Stimulated activated CD8-positive, alpha-beta memory T cell treated with anti-CD3 and anti-CD28 coated beads, Interleukin-15, amount 100 ng/mL, for 4 hours (primary cell): ENCODE measurements at places on chromosomes 1 and 21.

DNA sequence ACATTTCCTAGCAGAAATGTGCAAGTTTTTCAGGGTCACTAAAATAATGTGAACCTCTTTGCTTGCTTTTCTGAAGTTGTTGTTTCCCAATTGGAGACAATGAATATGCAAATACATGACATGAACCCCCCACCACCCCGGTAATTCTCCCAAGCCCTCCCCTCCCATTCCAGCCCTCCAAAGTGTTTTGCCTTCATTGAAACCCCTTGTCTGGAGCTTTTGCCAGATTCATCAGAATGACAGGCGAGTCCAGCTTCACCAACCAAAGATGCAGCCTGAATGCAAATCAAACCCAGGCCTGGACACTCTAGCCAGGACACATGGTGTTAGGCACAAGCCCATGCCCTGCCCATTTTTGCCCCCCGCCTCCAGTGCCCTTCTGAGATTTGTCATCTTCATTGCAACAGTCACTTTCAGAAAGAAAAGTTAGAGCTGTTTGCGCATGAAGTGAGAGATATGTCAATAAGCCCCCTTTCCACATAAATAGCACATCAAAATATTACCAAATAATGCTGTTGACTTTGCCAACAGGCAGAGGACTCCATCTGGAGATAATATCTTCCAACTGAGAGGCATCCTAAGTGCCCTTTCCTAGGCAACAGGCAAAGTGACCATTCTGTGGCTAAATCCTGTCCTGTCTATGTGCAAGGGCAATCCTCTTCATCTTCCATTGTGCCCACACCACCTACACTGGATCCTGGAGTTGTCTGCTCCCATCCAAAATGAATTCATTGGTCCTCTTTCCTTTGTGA, 145.6 kb upstream of the NFIA start:
- no peak for DNase-seq

DNA sequence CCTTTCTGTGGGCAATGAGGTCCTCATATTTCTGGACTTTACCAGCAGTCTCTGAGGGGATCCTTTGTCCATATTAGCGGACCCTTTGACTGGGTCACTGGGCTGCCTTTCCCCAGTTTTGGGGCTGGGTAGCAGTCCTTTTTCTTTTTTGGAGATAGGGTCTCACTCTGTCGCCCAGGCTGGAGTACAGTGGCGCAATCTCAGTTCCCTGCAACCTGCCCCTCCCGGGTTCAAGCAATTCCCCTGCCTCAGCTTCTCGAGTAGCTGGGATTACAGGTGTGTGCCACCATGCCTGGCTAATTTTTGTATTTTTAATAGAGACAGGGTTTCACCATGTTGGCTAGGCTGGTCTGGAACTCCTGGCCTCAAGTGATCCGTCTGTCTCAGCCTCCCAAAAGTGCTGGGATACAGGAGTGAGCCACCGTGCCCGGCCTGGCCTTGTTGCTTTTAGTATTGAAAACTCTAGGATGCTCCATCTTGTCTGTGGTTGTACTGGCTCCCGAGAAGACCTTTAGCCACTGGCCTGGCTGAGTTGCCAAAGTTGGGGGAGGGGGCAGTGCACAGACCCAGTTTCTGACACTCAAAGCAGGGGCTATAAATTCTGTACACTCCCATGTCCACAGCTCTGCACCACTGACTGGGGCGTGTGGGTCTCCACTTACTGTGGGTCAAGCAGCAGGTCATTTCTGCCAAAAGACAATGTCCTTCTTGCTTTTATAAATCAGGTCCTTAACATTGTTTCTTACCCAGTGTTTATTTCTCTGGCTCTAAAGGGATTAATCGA, 33.1 kb downstream of the MAN1C1 start:
- DNase-seq = no peak

DNA sequence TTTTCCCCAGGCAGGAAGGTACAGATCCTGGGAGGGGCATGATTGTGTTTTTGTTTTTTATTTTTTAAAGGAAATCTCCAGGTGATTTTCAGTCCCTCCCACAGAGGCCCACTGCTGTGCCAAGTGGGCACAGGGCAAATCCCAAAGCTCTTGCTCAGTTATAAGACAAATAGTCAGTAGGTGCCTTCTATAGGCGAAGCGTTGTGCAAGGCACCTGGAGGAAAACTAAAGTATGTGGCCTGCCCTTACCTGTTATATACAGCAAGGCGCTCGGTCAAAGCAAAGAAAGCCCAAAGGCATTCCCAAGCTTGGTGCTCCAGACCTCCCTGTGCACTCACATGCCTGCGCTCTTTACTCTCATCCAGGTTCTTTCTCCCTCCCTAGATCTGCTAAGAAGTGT, 81.0 kb downstream of the KCNJ15 start:
- DNase-seq = no peak

DNA sequence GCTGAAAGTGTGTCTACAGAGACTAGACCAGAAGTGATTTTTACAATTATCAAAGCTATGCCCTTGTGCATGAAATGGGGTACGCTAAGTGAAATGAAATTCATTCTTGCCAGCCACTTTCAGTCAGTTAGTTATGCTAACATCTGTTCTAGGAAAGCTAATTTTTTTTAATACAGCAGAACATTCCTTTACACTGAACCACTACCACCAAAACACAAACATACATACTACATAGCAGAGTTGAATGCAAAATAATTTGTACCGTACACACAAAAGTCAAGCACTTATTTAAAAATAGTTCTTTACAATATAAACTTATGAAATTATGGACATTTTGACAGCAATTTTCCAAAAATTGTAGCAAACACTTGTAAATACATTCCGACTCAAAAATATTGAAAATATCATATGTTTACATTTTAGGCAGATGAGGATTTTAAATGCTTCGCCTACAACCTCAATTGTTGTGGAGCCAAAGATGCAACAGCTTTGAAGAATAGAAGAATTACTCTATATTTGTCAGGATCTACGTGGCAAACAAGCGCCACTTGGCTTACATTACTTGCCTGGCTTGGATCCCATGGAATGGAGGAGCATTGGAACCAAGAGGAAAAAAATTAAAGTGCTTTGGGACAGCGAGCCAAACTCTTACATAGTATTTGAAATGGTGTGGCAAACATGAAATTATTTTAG, 30.6 kb downstream of the WLS start:
- DNase-seq = no peak

GRCh38 chr1:63663301-63663700, 70.1 kb downstream of the PGM1 start:
- DNase-seq = no peak

- DNase-seq = no peak
Observed at GRCh38 chr1:54396261-54396933, 9.8 kb downstream of the SSBP3 start.
